ENCODE measurements at places on chromosomes 3 and 15.
A peak's percentile ranks its signal among the peaks of the same experiment; 100 is the strongest.

- no peak for DNase-seq
Observed at GRCh38 chr3:185760088-185760487, 64.8 kb downstream of the IGF2BP2 start.

DNA sequence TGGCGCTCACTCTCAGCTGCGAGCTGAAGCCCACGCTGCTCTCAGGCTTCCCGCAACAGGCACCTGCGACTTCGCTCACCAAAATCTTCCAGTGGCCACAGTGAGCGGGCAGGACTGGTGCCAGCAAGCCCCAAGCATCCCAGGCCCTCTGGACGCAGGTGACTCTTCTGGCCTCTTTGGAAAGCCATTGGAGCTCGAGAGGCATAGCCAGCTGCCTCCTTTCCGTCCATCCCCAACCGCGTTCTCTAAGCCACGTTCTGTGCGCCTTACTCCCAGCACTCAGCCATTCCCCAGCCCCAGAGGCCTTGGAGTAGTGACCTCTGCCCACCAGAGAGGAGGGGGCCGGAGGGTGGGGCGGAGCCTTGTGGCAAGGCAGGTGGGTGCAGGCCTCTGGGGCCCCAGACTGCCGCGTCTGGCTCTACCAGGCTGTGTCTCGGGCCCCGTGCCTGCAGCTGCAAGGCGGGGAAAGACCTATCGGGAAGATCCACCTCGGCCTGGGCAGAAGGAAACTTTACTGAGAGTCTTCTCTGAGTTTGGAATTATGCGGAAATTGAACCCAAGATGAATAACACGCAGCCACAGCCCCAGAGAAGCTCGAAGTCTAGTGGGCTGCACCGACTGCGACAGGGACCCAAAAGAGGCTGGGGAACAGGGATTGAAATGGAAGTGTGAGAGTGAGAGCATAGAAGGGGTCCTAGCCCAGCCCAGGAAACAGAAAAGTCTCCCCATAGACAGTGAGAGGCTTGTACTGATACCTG, 3.6 kb upstream of the SOX14 start:
- no peak for DNase-seq

- no peak for DNase-seq
Observed at GRCh38 chr3:52798978-52799476, 4.4 kb downstream of the ITIH3 start.

DNA sequence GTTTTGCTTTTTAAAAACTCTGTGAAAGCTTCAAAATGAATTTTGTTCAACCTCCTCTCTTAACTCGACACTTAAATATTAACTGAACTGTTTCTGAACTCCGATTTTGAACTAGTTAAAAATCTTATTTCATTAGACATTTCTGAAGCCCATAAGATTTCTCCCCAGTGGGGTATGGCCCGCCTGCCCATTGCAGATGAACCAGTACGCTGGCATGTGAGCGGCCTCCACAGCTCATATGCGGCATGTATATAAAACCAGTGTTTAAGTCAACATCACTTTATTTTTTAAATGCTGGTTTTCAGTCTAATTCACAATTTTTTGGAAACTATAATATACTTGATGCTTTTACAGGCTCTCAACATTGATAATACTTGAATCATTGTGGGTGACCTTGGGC, 50.2 kb downstream of the CPN2 start:
- no peak for DNase-seq

GRCh38 chr3:82558081-82558480, 796.6 kb upstream of the GBE1 start:
- DNase-seq, result no peak

- peak; percentile 37 for DNase-seq
Observed at GRCh38 chr15:88894348-88894818, 961 bp downstream of the HAPLN3 start.

GRCh38 chr3:45988362-45988761, 7.3 kb downstream of the FYCO1 start:
- no peak for DNase-seq

DNA sequence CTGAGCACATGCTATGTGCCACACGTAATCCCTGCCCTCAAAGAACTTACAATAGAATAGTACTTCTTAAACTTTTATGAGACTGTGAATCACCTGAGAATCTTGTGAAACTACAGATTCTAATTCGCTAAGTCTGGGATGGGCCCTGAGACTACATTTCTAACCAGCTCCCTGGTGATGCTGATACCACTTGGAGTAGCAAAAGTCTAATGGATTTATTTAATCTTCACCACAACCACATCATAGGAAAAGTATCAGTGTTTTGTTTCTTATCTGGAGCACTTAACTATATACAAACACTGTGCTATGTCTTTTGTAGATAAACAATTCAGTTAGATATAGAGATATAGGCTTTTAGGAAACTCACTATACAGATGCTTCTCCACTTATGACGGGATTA, 23.8 kb upstream of the TCF12 start:
- DNase-seq, result no peak

DNA sequence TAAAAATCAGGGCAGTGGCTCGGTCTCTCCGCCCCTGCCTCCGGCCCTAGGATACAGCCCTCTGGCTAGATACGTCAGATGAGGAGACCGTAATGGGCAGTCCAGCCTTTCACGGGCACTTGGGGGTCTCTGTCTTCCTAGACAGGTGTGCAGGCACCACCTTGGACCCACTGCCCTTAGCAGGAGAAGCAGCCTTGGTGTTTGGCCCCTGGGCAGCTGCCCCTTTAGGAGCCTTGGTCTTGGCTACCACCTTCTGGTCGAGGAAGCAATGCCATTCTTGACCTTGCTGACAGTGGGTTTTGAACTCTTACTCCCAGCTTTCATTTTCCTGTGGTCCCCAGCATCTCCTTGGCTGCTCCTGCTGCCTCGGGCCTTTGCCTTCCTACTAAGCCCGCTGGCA, 149.7 kb upstream of the FRMD4B start:
- DNase-seq, result no peak

- no peak for DNase-seq
Observed at GRCh38 chr15:57878573-57878972, 172.1 kb downstream of the POLR2M start.

DNA sequence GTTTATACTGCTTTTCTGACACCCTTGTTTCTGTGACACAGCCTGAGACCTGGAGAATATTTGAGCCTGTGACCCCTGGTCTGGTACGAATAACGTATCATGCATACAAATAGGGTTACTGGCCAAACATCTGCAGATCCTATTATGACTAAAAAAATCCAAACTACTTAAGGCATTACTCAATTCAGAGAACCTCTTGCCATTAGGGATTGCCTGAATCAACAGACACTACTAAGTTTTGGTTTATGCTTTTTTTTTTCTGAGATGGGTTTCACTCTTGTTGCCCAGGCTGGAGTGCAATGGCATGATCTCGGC, 35.4 kb downstream of the OSBPL10 start:
- no peak for DNase-seq

DNA sequence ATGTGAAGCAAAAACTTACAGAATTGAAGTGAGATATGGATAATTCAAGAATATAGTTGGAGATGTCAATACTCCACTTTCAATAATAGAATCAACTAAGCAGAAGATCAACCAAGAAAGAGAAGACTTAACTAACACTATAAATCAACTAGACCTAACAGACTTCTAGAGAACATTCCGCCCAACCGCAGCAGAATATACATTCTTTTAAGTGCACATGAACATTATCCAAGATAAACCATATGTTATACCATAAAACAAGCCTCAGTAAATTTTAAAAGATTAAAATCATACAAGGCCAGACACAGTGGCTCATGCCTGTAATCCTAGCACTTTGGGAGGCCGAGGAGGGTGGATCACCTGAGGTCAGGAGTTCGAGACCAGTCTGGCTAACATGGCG, 5.5 kb upstream of the TEX55 start:
- no peak for DNase-seq

- DNase-seq, result no peak
Observed at GRCh38 chr3:71348001-71348632, 235.4 kb downstream of the FOXP1 start.

DNA sequence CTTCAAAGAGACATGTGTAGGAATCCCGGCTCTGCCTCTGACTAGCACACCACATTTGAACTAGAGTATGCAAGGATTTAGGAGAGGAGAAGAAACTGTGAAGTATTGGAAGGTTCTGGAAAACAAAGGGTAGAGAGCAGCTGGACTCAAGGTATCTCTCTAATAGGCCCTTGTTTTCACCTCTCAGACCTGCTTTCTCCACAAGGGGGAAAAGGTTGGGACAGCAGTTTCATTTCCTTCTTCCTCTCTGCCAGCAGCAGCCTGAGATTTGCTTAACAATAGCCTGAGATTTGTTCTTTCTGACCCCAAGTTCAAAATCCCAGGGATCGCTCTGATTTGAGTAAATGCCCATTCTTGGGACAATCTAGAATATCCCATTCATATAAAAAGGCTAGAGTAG, 430.6 kb upstream of the MCTP2 start:
- DNase-seq, result no peak

DNA sequence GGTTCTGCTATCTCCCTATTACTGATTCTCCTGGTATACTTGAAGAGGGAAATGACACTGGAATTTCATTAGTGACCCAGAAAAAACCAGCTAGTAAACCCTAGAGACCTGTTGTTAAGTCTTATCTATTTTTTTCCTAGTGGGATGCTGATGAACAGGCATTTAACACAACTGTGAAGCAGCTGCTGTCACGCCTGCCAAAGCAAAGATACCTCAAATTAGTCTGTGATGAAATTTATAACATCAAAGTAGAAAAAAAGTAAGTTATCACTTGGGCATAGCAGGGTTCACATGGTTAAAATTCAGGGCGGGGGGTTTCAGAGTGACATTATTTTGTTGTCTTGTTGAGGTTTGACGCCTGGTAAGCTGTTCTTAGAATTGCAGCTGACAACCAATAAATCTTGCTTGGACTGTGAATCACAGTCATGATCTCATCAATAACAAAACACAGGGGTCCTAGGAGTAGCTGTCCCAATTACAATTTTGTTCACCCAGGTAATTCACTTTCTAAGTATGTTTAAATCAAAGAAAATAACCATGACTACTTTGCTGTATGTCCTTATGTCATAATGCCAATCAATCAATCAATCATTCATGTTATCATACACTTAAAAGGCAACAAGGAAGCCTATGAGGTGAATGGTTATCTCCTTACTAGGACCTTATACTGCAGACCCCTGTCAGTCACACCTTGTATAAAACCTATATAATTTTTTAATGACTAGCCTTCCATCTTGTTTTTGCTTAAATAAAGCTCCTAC, 4.6 kb downstream of the SRP14 start:
- no peak for DNase-seq

DNA sequence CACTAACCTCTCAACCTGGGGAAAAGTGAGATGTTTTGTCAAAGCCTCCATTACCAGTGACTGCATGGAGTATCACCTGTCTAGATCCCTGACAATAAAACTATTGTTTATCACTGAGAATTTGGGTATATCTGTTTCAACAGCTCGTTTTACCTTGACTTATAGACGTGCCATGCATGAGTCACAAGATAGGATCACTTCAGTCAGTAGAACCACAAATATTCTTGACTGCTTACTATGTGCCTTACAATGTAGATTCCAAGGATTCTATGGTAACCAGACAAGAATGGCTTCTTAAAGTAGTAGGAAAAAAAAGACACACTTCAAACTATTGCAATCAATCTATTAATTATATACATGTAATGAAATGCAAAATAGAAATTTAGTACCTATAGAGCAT, 55.7 kb upstream of the GRM7 start:
- DNase-seq, result no peak

DNA sequence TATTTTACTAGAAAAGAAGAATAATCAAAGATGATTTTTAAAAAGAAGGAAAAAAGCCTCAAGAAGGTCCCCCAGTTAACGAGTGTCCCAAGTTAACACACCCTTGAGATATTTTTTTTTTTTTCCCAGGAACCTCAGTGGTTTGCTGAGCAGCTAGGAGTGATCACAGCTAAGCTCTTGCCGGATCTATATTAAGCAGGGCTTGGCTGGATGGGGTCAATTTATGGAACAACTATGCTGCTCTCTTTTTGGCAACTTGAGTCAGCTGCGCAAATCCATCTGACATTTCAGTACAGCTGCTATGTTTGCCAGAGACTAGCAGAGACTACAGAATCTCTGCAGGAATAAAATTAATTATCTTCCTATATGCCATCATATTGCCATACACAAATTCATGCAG, at the start of gene LMOD3:
Gene LMOD3 (minus strand): TSS at position 193 of the 400 bp plus-strand sequence. CDS start 209 bp downstream, outside the sequence.
- DNase-seq, result no peak

DNA sequence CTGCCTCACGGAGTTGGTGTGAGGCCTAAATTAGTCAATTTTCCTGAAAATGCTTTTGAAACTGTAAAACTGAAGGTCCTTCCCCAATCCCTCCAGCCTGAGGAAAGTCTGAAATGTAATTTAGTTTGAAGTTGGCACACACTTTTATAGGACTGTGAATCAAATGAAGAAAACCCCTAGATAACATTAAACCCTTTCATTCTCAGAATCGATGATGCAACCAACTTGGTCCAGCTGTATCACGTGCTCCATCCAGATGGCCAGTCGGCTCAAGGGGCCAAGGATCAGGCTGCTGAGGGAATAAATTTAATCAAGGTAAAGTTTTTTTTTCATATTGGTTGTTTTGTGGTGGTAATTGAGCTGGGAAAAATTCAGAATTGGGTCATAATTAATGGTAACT, 11.7 kb downstream of the MRPS22 start:
- DNase-seq, result no peak

DNA sequence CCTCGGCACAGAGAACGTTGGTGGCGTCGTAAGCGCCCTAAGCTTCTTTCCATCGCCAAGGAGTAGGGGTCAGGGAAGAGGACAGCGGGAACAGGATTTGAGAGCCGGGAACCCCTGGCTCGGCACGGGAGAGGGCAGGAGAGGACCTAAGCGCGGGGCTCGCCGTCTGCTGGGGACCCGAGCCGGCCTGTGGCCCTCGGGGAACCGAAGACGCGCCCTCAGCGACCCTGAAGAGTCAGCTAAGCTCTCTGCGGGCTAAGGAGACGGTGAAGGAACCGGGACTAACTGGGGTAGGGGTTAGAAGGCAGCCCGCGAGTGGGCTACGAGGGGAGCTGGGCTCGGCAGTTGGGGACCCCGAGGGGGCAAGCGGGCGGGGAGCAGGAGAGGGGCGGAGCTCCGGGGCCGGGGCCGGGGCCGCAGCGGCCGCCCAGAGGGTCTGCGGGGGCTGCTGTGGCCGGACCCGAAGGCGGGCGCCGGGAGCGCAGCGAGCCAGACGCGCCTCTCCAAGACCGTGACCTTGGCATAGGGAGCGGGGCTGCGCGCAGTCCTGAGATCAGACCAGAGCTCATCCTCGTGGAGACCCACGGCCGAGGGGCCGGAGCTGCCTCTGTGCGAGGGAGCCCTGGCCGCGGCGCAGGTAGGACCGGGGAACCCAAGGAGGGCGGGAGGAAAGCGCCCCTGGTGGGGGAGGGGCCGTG, 574 bp downstream of the CASR start:
- DNase-seq, result no peak

GRCh38 chr3:130760922-130761321, 14.3 kb upstream of the PIK3R4 start:
- no peak for DNase-seq

GRCh38 chr3:143952569-143953072, 19.0 kb upstream of the DIPK2A start:
- DNase-seq, result no peak

- no peak for DNase-seq
Observed at GRCh38 chr3:48535578-48535977, 21.0 kb downstream of the PFKFB4 start.

DNA sequence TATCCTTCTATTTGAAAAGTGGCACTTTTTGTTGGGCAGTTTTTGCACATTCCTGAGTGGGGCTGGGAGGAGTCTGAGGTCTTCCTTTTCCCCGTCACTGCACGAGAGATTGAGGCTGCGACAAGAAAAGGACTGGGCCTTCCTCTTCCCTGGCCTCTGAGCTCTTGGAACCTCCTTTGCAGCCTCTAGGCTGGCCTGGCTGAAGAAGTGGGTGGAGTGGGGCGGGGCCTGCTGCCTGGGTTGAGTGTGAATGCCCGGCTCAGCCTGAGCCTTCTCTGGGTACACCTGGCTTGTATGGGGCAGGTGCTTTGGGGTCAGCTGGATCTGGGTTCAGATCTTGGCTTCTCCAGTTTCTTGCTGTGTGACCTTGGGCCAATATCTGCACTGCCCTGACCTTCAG, 43.1 kb downstream of the PLXNA1 start:
- DNase-seq, result no peak

All from NCI-H1105 treated with DMSO at 0.1 percent for 48 hours (cell line).